Stimulated activated CD8-positive, alpha-beta memory T cell treated with anti-CD3 and anti-CD28 coated beads, Interleukin-15, amount 100 ng/mL, for 24 hours (primary cell): ENCODE measurements at places on chromosomes 4 and X.

DNA sequence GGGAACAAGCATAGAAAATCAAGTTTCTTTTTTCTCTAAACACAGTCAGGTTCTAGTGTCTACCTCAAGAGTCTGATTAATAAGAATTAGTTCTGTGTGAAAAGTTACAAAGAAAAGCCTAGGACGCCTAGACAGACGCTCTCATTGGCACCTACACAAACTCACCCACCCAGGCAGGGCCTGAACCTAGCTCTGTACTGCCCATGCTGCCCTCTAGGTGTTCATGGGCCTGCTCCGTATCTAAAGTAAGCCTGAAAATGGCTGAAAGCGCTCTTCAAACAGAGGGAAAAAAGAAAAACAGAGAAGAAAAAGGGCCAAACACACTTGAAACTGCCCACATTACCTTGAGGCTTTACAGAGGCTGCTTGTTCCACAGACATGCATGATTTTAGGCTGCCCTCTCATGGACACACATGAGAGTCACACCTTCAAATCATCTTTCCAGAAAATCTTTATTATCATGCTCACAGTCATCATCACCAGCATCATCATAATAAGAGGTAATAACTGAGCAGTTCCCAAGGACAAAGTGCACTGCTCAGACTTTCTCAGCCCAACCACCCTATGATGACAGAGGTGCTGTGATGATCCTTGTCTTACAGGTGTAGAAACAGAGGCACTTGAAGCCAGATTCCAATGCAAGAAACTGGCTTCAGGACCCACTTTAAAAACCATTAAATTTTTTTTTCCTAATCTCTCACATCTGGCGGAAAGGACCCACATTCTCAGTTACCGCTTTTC, 49.6 kb downstream of the MAP7D2 start:
- no peak for DNase-seq

GRCh38 chr4:10622728-10623127, 61.8 kb downstream of the CLNK start:
- no peak for DNase-seq

DNA sequence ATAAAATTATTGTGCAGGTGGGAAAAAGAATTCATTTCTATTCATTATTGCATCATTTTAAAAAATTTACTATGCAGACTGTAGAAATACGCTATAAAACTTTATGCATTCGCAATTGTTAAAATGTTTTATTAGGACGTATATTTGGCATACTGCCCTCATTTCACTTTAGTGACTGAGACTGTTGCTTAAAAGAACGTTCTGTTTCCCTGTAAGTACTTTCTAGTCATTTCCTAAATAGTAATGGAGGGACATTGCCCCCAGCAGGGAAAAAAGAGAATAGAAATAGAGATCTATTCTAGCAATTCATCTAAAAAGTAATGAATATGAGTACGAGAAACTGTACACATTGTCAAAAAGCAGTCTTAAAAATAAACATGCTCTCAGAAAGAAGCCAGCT, 1295.8 kb upstream of the TENM3 start:
- no peak for DNase-seq

DNA sequence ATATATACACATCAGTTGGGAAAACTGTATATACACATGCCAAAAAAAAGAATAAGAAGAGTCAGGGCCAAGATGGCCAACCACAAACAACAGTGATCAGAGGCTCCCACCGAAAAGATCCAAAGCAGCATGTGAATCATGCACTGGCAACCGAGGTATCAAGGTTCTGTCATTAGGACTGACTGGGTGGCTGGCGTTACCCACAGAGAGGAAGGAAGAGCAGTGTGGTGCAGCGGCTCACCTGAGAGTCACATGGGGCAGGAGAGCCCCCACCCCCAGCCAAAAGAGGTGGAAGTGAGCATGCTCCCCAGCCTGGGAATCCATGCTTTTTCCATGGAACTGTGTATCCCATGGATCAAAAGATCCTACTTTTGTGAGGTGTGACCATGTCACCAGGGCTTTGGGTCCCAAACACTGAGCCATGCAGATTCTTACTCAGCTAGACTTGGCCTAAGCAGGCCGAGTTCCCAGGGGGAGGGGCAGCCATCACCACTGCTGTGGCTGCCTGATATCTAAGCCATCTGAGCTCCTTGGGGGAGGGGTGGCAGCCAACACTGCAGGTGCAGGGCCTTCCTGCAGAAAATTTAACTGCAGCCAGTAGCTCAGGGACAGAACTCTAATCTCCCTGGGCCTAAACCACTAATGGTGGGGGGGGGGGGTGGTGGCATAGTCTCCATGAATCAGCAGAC, 52.8 kb downstream of the P2RY10 start:
- DNase-seq, result no peak

DNA sequence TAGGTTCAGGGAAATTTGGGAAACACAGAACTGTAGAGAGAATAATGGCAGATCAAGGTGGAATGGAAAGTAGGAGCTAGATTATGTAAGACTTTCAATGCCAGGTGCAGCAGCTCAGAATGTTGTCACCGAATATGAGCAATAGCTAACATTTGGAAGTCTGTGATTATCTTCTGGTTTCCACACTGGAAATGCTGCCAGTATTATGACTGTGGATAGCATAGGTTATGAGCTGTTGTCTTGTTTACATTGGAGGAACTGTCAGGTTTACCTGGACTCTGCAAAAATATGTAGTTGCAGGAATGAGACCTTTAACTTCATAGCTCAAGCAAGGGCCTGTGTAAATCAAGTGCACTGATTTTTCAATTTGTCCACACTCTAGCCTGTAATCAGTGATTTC, 26.0 kb upstream of the TAF9B start:
- DNase-seq, result no peak
